ENCODE measurements at places on chromosomes 16 and 17.

DNA sequence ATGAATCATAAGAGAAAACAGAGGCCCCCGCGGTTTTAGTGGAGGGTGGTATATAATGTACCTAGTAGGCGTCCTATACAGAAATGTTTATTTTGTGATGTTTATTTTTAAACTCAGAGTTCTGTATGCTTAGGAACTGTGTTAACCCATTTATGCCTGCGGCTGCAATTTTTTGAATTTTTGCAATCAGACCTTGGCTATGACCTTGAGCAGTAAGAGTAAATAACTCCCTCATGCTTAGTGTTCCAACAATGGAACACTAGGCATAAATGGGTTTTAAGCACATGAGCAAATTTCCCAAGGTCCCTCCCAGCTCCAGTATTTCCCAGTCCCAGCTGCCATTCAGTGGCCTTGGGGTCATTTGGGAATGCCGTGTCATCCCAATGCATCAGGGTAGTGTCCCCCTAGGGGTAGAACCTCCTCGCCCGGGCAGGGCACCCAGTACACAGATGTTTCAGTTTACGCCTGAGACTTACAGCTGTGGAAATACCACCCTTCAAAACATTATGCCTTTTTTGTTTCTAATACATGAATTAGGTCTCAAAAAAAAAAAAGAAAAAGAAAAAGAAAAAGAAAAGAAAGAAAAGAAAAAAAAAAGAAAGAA is 605.8 kb upstream of the CDH11 start:
- DNase-seq = no peak

GRCh38 chr17:27520491-27521185 is 64.4 kb downstream of the KSR1 start:
- DNase-seq = no peak

- no peak for DNase-seq
Observed at GRCh38 chr17:41547378-41547841, 19.3 kb upstream of the KRT19 start.

- DNase-seq = no peak
Observed at GRCh38 chr16:10865991-10866966, 10.7 kb upstream of the CIITA start.

DNA sequence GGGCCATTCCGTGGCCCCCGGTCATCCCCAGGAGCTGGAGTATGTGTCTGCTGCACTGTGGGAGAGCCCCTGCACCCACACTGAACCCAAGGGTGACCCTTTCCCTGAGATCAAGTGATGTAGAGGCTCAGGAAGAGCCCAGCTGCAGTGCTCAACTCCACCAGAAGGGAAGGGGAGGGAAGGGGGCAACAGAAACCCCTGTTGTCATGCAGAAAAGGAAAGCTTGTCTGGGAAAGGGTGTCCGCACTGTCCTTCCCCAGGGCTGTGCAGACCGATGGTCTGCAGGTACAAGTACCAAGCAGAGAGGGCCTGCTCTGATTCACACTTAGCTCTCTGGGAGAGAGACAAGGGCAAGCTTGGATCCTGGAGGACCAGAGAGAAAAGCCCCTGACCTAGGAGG is 45.7 kb upstream of the TOB1 start:
- DNase-seq = no peak

- DNase-seq = no peak
Observed at GRCh38 chr17:2949469-2950044, 113.8 kb downstream of the OR1D5 start.

DNA sequence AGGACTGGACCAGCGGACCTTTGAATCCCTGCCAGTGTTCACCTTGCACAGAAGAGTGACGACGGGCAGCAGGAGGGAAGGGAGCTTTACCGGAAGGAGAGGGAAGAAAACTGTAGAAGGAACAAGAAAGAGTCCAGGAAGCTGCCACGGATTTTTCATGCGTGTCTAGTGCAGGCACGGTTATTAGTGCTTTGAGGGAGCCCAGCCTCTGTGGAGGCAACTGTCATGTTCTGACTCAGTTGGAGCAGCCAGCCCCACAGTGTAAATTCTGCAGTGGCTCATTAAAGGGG is 6.5 kb upstream of the HOXB13 start:
- no peak for DNase-seq

DNA sequence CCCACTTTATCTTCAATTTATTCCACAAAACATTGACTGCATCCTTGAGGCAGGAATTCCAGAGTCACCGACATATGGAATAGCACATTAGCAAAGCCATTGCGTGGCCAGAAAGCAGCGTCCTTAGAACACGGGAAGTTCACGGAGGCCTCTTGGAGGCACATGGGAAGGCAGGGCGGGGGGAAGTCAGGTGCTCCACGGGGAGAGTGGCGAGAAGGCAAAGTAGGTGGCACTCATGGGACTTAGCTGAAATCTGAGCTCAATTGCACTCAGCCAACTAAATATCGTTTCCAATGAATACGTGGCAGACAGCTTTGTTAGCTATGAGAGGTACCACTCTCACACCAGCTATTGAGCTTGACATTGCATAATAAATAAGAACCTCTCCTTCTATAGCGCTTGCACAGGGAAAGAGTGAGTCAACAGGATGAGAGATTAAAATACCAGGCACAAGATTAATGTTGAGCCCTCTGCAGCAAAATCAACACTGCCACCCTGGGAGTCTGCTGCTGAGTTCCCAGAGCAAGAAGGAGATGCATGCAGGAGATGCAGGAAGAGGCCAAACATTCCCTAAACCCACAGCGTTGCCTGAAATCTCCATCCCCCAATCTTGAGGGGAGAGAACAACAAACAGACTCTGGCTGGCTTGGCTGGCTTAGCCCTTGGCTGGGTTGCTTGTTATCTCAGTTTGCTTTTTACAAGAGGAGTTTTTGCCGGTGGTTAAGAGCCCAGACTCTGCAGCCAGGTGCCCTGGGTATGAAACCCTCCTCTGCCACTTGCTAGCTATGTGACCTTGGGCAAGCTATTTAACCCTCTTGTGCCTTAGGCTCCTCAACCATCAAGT is 28.8 kb downstream of the ABCC12 start:
- DNase-seq = no peak

DNA sequence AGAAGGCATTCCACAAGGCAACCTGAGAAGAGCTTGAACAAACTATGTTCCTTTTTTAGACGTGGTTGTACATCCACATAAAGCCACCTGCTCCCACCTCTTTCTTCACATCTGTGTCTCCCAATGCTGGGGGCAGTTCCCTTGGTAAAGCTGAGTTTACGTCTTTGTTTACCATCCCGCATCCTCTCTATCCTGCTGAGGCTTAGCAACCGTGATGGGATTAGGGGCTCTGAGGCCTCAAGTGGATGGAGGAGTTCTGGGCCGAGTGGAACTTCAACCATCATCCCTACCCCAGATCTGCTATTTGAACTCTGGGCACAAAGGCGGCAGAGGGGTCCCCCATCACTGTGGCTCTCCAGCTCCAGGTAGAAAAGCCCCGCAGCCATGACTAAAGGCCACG is 94.2 kb upstream of the CREBBP start:
- DNase-seq = no peak

GRCh38 chr16:58733248-58733670 is 857 bp downstream of the GOT2 start:
- DNase-seq = no peak

DNA sequence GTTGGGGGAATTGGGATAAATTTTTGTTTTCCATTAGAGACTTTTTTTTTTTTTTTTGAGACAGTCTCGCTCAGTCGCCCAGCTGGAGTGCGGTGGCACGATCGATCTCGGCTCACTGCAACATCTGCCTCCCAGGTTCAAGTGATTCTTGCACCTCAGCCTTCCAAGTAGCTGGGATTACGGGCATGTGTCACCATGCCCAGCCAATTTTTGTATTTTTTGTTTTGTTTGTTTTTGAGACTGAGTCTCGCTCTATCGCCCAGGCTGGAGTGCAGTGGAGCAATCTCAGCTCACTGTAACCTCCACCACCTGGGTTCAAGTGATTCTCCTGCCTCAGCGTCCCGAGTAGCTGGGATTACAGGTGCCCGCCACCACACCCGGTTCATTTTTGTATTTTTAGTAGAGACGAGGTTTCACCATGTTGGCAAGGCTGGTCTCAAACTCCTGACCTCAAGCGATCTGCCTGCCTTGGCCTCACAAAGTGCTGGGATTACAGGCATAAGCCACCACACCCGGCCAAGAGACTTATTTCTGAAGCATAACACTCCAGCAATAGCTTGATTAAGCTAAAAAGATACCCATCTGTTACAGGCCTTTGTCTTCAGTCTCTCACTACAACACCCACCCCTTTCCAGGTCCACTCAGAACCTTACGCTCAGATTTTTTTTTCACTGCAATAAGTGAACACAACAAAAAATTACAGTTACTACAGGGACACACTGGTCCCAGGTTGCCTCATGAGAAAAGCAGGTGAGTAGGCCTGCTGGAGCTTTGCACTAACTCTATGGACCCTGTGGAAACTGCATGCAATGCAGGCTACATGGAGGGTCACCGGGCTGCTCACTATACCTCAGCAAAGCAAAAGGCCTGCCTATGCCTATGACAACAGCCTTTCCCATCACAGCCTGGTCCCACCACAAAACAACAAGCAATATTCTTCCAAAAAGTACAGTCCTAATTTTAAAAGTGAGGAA is 34.6 kb downstream of the KANSL1 start:
- no peak for DNase-seq

DNA sequence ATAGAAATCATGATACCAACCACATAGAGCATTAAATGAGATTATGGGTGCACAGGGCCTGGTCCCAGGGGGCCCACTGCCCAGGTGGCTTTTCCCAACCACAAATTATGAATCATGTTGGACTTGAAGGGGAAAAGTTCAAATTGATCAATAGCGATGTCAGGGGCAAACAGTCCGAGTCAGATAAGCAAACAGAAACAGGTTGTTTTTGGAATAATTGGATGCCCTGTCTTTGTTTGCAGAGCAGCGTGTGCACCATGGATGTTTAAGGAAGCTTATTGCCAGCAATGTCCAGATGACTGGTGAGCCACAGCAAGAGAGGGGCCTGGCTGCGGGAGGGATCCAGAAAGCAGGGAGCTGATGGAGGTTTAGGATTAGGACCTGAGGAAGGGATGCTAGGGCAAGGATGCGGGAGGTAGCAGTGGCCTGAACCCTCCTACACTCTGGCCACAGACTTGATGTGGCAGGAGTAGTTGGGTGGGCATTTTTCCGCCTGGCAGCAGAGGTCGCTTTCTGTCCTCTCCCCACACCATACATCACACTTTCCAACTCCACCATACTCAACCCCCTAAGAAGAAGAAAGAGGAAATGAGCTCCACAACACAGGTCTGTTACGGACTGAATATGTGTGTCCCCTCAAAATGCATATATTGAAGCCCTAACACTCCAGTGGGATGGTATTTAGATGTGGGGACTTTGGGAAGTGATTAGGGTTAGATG is 266.4 kb upstream of the RPL38 start:
- no peak for DNase-seq

DNA sequence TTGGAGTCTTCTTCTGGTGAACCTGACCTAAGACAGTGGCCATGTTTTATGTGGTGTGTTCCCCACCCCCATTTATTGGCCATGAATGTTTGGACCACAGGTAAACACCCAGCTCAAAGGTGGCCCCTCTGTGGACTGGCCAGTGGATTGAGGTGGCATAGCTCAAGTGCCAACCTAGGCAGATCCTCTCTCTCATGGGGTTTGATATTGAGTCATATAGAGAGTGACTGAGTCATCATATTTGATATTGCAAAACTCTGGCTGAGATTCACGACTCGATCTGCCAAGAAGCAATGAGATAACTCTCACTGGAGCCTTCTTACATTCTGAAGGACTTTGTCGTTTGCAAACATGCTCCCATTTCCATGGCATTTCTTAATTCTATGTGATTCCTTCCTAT is 10.5 kb upstream of the TEKT3 start:
- DNase-seq = no peak

DNA sequence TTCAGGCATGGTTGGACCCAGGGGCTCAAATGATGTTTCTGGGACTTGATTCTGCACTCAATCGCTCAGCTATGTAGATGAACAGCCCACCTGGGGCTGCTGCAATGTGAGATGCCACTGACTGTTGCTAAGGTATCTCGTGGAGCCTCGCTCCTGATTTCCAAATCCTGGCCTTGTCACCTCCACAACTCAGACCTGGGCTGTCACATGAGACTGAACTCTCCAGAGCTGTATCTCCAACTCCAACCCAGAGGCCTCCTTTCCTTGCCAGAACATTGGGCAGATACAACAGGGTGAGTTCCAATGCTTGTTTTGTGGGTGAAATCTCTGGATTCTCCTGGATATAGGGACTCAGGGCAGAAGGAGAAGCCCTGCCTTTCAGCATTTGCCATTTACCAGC is 79.5 kb downstream of the GNAO1 start:
- DNase-seq = no peak

- no peak for DNase-seq
Observed at GRCh38 chr17:7644775-7645174, 6.0 kb upstream of the ATP1B2 start.
